ENCODE measurements at places on chromosomes 1 and 21.

DNA sequence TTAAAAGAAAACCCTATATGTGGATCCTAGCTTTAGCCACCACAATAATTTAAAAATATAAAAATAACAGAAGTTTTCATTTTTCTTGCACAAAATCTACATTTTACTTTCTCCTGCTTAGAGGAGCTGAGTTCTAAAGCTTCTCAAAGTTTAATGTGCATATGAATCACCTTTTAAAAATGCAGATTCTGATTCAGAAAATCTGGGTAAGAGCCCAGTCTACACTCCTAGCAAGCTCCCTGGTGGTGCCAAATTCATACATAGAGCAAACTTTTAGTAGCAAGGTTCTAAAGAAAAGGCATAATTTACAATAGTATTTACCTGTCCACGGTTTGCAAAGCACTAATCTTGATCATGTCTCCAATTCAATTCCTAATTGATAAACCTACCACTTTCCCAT, 19.3 kb downstream of the RSBN1 start:
- peaks cover 47% of the 10 kb centered on the region for H3K36me3 ChIP-seq
- no peak overlapping the region for H3K27ac ChIP-seq
- no peak overlapping the region for H3K4me3 ChIP-seq
- no peaks in the 10 kb centered on the region for H3K27me3 ChIP-seq

DNA sequence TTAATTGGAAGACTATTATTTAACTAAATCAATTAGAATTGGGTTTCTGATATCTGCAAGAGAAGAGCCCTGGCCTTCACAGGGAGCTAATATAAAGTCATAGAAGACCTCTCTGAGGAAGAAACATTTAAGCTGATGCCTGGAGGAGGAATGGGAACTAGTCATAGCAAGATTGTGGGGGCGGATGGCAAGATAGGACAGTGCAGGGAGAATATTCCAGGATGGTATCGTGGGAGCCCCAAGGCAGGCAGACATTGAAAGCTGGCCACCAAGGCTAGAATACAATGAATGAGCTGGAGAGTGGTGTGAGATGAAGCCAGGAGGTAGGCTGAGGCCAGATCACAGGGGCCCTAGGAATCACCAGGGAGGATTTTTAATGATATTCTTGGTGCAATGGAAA, 20.8 kb upstream of the MYSM1 start:
- no peak overlapping the region for H3K4me3 ChIP-seq
- H3K27ac ChIP-seq = peak overlapping the region; percentile 35
- DNase-seq = no peak
- H3K36me3 ChIP-seq = no peaks in the 10 kb centered on the region

- no peaks in the 10 kb centered on the region for H3K36me3 ChIP-seq
- H3K4me1 ChIP-seq = peaks cover 57% of the 10 kb centered on the region
- no peak overlapping the region for H3K27ac ChIP-seq
- H3K4me3 ChIP-seq = no peak overlapping the region
- H3K27me3 ChIP-seq = no peaks in the 10 kb centered on the region
Observed at GRCh38 chr1:2210786-2211185, 16.2 kb upstream of the FAAP20 start.

- peaks cover 52% of the 10 kb centered on the region for H3K36me3 ChIP-seq
- H3K27ac ChIP-seq = no peak overlapping the region
- no peaks in the 10 kb centered on the region for H3K27me3 ChIP-seq
- no peak overlapping the region for H3K4me3 ChIP-seq
Observed at GRCh38 chr1:11026052-11026451, 13.6 kb downstream of the TARDBP start.

GRCh38 chr1:113977906-113978305, 1.4 kb upstream of the OLFML3 start:
- H3K4me1 ChIP-seq = peaks cover 75% of the 10 kb centered on the region
- peak overlapping the region; percentile 94 for H3K27ac ChIP-seq
- H3K4me3 ChIP-seq = no peak overlapping the region

DNA sequence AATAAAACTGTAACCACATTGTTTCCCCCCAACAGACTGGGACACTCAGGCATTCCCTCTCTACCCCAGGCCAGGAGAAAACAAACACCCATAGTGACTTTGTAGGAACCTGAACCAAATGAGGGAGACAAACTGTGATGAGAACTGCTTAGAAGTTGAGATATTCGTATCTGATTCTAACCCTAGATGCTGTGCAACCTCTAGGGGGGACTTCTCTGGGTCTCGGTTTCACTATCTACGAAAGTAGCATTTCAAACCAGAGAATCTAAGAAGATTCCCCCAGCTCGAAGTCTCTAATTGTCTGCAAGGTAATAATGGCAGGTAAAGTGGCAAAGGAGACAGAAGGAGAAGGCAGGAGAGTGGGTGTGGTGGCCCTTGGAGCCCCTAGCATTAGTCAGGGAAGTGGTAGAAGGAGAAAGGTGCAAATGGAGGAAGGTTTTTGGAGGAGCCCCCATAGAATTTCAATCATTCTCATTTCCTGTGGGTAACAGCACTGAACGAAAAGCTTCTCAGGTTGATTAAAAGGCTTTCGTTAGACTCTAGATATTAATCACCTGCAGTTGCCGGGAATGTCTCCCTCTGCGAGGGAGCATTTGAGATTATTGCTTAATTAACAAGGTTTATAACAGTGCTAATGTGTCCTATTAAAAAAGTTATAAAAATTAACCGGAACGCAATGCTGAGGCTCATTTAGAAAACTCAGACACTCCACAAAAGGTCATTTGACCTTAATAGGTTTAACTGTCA, 46.4 kb downstream of the BEND5 start:
- H3K4me1 ChIP-seq = no peaks in the 10 kb centered on the region
- DNase-seq = no peak
- H3K4me3 ChIP-seq = no peak overlapping the region
- no peaks in the 10 kb centered on the region for H3K36me3 ChIP-seq

DNA sequence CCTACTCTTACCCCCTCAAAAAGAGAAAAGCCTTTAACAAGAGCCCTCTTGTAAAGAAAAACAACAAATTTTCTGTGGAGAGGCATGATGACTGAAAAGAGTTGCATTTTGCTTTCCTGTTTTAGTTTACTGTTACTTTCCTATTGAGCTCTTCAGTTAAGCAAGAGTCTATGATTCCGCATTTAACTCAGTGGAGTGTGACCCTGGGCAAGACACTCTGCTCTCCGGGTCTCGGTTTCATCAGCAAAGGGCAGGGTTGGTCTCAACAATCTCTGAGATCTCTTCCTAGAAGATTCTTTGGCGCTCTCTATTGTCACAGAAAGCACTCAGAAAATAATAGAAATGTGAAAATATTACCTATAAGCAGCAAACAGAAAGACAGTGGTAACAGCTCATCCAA, 175.7 kb downstream of the TGFBR3 start:
- DNase-seq = no peak
- H3K36me3 ChIP-seq = peaks cover 38% of the 10 kb centered on the region
- no peak overlapping the region for H3K4me3 ChIP-seq
- peaks cover 11% of the 10 kb centered on the region for H3K4me1 ChIP-seq
- no peaks in the 10 kb centered on the region for H3K27me3 ChIP-seq

DNA sequence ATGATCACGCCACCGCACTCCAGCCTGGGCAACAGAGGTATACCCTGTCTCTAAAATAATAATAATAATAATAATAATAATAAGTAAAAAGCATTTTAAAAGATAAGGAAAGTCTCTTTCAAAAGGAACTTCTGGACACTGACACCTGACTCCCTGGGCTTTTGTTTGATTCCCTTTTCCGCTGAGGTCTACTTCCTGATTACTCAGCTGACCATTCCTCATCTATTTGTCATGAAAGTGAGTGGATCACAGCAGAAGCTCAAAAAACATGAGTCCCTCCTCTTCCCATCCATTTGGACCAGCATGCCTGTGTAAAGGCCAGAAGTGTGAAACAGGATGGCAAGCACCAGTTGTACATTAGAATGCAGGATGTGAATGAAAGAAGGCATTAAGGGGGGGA, 61.1 kb upstream of the FBXO28 start:
- peaks cover 5% of the 10 kb centered on the region for H3K4me1 ChIP-seq
- no peak overlapping the region for H3K27ac ChIP-seq
- no peak for DNase-seq
- H3K27me3 ChIP-seq = no peaks in the 10 kb centered on the region
- no peaks in the 10 kb centered on the region for H3K36me3 ChIP-seq
- no peak overlapping the region for H3K4me3 ChIP-seq

- H3K27ac ChIP-seq = no peak overlapping the region
- H3K4me3 ChIP-seq = no peak overlapping the region
Observed at GRCh38 chr1:110214454-110215404, 4.6 kb downstream of the KCNC4 start.

- H3K27ac ChIP-seq = no peak overlapping the region
- peaks cover 3% of the 10 kb centered on the region for H3K27me3 ChIP-seq
- H3K36me3 ChIP-seq = no peaks in the 10 kb centered on the region
- peaks cover 3% of the 10 kb centered on the region for H3K4me1 ChIP-seq
Observed at GRCh38 chr1:111906816-111907215, 82.7 kb downstream of the KCND3 start.

GRCh38 chr1:163162381-163162914, 40.3 kb downstream of the RGS5 start:
- H3K36me3 ChIP-seq = peaks cover 21% of the 10 kb centered on the region
- peak overlapping the region; percentile 56 for H3K4me3 ChIP-seq
- no peaks in the 10 kb centered on the region for H3K27me3 ChIP-seq

- peak overlapping the region; percentile 98 for H3K27ac ChIP-seq
- peaks cover 96% of the 10 kb centered on the region for H3K4me1 ChIP-seq
- no peaks in the 10 kb centered on the region for H3K36me3 ChIP-seq
- no peaks in the 10 kb centered on the region for H3K27me3 ChIP-seq
Observed at GRCh38 chr1:6870086-6870485, 84.8 kb downstream of the CAMTA1 start.

GRCh38 chr1:161391611-161392010, 23.9 kb upstream of the CFAP126 start:
- H3K27ac ChIP-seq = no peak overlapping the region
- peaks cover 9% of the 10 kb centered on the region for H3K4me1 ChIP-seq
- H3K27me3 ChIP-seq = peaks cover 4% of the 10 kb centered on the region
- DNase-seq = no peak
- no peak overlapping the region for H3K4me3 ChIP-seq

- H3K36me3 ChIP-seq = no peaks in the 10 kb centered on the region
- no peak for DNase-seq
- no peaks in the 10 kb centered on the region for H3K4me1 ChIP-seq
- H3K27ac ChIP-seq = no peak overlapping the region
- peaks cover 39% of the 10 kb centered on the region for H3K27me3 ChIP-seq
Observed at GRCh38 chr1:44168520-44169098, 27.2 kb upstream of the KLF18 start.

GRCh38 chr1:69455718-69456117, 112.0 kb upstream of the LRRC7 start:
- no peak overlapping the region for H3K27ac ChIP-seq
- no peak overlapping the region for H3K4me3 ChIP-seq
- DNase-seq = no peak
- no peaks in the 10 kb centered on the region for H3K36me3 ChIP-seq
- H3K27me3 ChIP-seq = peaks cover 2% of the 10 kb centered on the region

DNA sequence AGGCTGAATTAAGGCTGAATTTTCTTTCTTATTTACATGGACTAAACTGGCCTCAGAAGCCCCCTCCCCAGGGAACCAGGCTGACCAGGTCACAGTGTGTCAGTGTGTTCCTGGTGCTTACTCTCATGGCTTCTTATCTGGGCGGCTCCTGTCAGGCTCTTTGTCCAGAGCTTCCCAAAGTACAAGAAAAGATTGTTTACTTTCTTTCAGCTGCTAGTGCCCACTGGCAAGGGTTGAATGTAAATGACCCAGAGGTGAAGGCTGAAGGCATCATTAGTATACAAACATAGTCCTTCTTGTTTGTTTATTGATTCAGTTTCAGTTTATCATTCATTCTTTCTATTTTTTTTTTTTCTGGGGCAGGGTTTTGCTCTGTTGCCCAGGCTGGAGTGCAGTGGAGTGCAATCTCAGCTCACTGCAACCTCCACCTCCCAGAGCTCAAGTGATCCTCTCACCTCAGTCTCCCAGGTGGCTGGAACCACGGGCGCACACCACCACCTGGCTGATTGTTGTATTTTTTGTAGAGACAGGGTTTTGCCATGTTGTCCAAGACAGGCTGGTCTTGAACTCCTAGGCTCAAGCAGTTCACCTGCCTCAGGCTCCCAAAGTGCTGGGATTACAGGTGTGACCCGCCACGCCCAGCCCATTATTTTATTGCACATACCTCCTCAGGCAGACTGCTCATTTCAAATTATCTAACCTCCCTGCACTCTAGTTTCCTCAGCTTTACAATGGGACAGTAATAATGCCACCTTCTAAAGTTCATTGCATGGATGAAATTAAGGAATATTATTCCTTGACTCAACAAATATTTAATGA, 9.8 kb upstream of the KDM4A start:
- no peaks in the 10 kb centered on the region for H3K36me3 ChIP-seq
- no peak for DNase-seq
- peaks cover 27% of the 10 kb centered on the region for H3K27me3 ChIP-seq

All from osteocyte (in vitro differentiated cells).